Hypothalamus (tissue), 51 donors: ENCODE measurements at places on chromosomes 4 and X.

DNA sequence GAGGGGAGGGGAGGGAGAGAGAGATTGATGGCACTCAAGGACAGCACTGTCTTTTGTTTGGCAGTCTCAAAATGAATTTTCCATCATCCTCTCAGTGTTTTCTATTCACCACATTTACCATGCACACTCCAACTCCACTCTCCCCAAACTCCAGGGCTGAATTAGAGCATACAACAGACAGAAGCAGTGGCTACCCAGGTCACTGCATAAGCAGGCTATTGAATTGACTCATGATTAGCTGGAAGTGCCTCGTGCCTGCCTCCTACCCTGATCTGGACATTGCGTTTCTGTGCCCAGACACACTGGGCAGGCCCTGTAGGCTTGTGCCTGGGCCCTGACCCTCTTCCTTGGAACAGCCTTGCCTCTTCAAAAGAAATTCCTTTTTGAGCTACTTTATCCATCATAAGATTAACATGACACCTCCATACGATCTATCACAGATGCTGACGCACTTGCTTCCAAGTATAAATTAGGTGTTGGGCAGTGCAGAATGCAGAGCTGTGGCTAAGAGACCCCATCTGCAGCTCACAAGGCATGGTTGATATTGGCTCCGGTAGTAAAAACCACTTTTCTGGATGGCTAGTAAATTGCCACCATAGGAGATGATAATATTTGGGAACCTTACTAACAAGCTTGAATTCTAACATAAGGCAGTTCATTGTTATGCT, 752.9 kb downstream of the RPA4 start:
- no peak for DNase-seq

DNA sequence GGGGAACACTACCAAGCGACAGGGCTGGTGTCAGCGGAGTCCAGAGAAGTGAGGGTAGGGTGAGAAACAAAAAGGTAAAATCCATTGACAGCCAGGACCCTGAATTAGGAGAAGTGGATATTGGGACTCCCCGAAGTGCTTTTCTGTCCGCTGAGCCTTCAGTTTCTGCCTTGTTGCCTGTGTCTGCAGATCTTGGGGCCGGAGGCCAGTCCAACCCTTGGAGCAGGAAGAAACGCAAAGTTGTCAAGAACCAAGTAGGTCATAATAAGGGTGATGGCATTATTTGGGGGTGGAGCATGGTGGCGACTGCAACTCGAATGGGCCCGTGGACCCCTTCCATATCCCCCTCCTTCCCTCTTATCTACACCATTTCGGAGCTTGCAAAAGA, 1.0 kb downstream of the ARMCX1 start:
- no peak for DNase-seq

DNA sequence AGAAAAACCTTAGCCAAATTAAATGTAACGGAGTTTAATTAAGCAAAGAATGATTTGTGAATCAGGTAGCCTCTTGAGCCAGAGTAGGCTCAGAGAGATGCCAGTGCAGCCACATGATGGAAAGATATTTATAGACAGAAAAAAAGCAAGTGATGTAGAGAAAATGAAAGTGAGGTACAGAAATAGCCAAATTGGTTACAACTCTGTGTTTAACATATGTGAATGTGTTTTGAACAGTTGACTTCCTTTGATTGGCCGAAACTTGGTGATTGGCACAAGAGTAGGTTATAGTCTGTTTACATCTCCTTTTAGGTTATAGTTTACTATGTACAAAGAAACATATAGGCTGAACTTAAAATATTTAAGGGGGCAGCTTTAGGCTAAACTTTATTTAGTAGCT, 459.9 kb upstream of the BOD1L1 start:
- DNase-seq, result no peak

- DNase-seq, result no peak
These were observed 25.3 kb upstream of the CYBB start for GRCh38 chrX:37754516-37754915.

- DNase-seq, result no peak
These were observed 534.4 kb downstream of the MID1IP1 start for GRCh38 chrX:39335513-39336235.

- DNase-seq, result no peak
These were observed 195.2 kb upstream of the STK26 start for GRCh38 chrX:131827935-131828334.

GRCh38 chrX:2610246-2611170, 80.6 kb upstream of the CD99 start:
- DNase-seq, result no peak

GRCh38 chrX:42803320-42803719, 25.4 kb upstream of the PPP1R2C start:
- no peak for DNase-seq

- DNase-seq, result no peak
These were observed 247.0 kb upstream of the FTHL17 start for GRCh38 chrX:31318866-31319265.

- DNase-seq, result no peak
These were observed 28.2 kb upstream of the HUWE1 start for GRCh38 chrX:53714580-53715345.

DNA sequence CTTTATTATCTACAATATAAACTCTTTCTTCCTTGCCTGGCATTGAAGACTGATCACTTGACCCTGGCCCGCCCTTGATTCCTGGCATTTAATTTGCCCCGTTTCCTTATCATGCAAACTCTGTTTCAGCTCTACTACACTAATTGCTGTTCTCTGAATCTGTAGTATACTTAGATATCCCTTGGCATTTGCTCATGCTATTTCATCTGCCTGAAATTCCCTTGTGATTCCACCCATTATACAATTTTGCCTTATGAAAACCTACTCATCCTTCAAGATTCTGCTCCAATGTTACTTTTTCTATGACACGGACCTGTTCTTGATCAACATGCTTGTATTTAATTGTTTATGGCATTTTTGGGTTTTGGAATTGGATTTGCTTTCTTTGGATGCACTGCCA, 459.9 kb upstream of the AMOT start:
- DNase-seq, result no peak

DNA sequence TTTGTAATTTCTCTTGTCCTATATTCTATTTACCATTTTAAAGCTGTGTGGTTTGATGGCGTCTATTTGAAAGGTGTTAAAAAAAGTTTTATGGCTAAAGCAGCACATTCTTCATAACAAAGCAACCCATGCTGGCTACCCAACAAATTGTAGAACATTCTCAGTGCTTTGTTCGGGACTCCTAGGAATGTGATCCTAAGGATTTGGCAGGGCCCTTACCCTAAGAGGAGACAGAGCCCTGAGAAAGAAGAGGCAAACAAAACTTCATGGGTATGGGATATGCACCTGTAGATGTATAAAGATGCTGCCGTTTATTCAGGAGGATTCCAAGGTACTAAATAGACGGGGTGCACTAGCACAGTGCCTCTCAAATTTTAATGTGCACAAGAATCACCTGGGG, 370.8 kb upstream of the DIPK2B start:
- DNase-seq, result no peak
